AG09309 (cell line): ENCODE measurements at places on chromosomes 6 and 20.

DNA sequence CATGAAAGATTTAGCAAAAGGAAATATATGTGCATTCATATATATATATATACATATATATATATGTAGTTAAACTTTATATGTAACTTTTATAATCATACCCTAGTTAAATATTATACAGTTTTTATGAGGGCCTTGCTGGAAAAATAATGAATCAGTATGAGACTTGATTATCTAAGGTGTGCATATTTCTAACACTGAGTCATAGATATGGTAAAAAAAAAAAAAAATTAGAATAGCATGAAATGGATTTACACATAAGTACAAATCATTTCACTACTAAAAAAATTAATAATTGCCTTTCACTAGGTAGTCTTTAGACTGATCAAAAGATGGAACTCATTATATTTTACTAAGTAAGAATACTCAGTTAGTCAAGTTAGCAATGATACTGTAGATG lies 51.3 kb upstream of the DST start:
- no peak for DNase-seq

- no peak for DNase-seq
Measured at GRCh38 chr20:42611889-42612837, 577.5 kb downstream of the PTPRT start.

- no peak for DNase-seq
Measured at GRCh38 chr6:109743739-109744138, 52.6 kb downstream of the FIG4 start.

- no peak for DNase-seq
Measured at GRCh38 chr6:105111871-105112270, 67.9 kb downstream of the POPDC3 start.

GRCh38 chr20:1263853-1264252 lies 2.2 kb upstream of the SNPH start:
- no peak for DNase-seq

GRCh38 chr6:44373787-44374186 lies 13.7 kb upstream of the CDC5L start:
- DNase-seq, result no peak

GRCh38 chr6:25473447-25473846 lies 178.6 kb upstream of the SCGN start:
- DNase-seq, result no peak

DNA sequence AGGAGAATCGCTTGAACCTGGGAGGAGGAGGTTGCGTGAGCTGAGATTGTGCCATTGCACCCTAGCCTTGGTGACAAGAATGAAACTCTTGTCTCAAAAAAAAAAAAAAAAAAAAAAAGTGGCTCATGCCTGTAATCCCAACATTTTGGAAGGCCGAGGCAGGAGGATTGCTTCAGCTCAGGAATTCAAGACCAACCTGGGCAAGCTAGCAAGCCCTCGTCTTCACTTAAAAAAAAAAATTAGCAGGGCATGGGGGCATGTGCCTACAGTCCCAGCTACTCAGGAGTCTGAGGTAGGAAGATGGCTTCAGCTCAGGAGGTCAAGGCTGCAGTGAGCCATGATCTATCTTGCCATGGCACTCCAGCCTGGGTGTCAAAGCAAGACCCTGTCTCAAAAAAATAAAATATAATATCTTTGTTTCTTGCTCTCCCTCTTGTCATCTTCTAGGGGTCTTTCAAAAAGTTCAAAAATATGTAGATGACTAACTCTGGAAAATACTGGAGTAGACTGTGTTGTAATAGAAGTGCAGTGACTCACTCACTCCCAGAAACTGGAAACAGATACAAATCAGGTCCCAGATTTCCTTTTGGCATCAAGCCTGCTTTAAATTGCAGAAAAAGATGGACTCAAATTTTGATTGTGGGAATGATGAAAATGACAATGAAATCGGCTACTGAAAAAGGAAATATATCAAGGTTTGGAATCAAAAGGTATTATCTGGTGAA lies 2.8 kb upstream of the GINM1 start:
- peak; percentile 52 for DNase-seq

DNA sequence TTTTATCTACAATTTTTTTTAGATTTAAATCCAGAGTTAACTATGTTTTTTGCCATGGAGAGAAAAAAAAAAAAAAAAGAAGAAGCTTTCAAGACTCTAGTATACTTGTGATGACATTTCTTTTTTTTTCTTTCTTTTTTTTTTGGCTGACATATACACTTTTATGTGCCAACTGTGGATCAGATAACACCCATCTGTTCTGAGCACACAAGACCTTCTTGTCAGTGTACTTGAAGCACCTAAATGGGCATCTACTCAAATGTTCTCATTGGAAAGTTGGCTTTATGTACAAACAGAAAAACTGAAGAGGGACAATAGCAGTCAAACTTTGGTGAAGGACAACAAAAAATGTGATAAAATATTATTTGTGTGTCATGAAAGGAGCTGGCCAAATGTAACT lies 904.5 kb downstream of the GRIK2 start:
- no peak for DNase-seq

DNA sequence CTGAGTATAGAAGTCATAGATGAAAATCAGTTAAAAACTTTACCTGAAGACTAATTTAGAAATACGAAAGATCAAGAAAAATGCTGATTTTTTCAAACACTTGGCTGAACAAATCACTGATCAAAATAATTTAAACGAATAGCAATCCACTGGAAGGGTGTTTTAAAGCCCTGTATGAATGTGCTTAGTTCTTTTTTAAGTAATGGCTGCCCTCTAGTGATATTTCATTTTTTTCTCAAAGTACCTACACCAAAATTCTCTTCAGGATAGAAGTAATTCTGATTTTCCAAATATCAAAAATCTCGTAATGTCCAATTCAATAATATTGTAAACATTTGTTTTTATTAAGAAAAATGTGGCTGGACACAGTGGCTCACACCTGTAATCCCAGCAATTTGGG lies 32.5 kb downstream of the AKAP7 start:
- no peak for DNase-seq

DNA sequence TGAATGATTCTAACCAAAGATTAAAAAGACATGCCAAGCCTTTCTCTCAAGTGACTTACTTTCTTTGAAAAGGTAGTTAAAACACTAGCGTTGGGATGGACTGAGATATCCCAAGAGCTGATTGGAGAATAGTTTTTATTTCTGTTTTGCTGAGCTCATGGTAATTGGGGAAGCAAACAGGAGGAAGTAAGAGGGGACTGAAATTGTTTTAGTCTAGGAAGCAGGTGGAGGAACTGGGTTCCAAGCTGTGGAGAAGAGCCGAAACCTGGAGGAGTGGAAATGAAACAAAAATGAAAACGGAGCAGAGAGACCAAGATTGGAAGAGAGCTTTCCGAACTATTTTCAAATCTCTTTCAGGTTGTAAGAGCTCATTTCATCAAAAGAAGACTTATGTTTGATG lies 59.9 kb upstream of the TENT5A start:
- DNase-seq, result no peak

GRCh38 chr6:162887981-162888689 lies 160.4 kb downstream of the PACRG start:
- no peak for DNase-seq

GRCh38 chr6:148935705-148936435 lies 189.0 kb downstream of the UST start:
- peak; percentile 8 for DNase-seq

- no peak for DNase-seq
Measured at GRCh38 chr6:11168091-11168635, 56.6 kb upstream of the ERVFRD-1 start.

GRCh38 chr6:43200541-43200940 lies 18.5 kb downstream of the CUL9 start:
- DNase-seq, result no peak

- no peak for DNase-seq
Measured at GRCh38 chr6:166638573-166638964, 11.5 kb upstream of the RPS6KA2 start.

- DNase-seq, result no peak
Measured at GRCh38 chr6:150764334-150765066, 101.0 kb upstream of the MTHFD1L start.

- no peak for DNase-seq
Measured at GRCh38 chr6:23088761-23089160, 519.4 kb downstream of the HDGFL1 start.

- DNase-seq, result no peak
Measured at GRCh38 chr20:10590950-10591671, 82.7 kb downstream of the JAG1 start.

DNA sequence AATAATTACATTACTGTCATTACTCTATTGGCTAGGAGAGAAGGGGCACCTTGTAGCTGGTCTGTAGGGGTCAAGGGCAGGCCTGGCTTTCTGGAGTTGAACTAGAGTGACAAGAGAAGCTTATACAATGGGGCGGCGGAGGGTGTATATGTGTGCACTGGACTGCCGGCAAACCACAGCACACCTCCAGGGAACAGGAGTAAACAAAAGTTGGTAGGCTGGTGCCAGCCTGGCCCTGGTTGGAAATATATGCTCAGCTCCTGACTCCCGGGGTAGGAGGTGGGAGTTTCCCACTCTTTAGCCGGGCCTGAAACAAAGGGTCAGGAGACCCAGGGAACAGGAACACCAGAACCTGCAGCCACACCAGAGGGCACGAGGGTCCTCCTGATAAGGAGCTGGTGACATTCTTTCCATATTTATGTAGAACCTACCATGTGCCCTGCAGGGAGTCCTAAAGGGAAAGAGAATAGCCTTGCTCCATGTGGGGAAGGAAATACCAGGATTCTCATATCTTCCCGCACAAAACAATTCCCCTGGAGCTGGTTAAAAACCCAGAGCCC lies 5.1 kb downstream of the C6orf132 start:
- DNase-seq, result no peak

GRCh38 chr6:62714112-62714511 lies 428.1 kb upstream of the KHDRBS2 start:
- DNase-seq, result no peak

- peak; percentile 16 for DNase-seq
Measured at GRCh38 chr6:75296811-75297779, 12.5 kb upstream of the TMEM30A start.

DNA sequence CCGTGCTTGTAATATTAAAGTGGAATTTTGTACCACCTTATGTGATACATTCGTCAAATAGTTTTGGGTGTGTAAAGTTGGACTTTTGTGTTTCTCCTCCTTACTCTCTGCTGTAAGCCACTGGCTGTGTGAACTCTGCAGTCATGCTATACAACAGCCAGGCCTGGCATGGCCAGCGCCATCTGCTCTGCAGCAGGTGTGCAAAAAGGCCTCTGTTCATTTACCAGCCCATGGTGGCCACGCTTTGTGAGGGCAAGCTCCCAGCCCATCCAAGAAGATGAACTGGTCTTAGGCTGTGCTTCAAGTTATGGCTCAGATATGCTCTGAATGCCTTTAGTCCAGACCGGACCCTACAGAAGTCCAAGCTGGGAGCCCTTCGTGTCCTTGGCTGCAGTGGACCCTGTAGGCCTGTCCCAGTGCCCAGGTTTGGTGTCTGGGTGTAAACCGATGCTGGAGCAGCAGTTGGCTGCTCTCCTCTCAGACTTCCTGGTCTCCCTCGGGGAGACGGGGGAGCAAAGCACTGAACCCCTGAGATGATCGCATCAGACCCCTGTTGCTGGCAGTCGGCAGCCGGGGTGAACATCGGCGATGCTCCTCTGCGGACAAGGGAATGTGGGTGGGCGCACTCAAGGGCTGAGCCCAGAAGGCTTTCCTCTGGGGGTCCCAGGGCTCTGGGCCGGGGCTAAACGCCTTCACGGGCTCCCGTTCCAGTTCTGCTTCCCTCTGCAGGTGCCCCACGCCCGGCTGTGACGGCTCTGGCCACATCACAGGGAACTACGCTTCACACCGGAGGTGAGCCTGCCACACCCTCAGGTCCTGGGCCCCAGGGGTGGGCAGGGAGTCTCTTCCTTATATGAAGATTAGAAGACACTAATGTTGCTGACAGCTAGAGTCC lies 28.6 kb upstream of the PCMTD2 start:
- DNase-seq, result no peak

DNA sequence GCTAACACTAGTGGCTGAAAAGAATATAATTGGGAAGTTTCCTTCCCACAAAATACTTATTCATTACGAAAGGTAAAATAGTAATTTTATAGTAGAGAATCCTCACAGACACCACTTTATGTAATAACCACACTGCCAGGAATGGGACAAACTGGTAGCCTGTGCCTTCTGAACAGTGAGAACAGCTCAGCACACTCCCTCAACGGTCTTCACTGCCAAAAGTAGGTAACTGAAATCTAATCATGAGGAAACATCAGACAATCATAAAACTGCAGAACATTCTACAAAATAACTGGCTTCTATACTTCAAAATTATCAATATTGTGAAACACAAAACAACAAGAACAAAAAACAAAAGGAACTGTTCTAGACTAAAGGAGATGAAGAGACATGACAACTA lies 44.1 kb downstream of the NUP153 start:
- DNase-seq, result no peak

DNA sequence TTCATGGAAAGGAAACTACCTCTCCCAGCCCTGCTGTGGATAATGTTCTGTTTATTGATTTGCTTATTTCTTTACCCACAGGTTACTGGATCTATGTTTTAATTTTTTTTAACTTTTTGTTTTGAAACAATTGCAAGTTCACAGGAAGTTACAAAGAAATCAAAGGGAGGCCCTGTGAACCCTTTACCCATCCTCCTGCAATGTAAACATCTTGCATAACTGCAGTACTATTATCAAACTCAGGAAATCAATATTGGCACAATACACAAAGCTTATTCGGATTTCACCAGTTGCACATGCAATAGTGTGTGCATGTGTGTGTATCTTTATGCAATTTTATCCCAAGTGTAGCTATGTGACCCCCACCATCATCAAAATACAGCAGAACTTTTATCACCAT lies 398.0 kb downstream of the BTBD3 start:
- DNase-seq, result no peak

- no peak for DNase-seq
Measured at GRCh38 chr6:49666480-49666879, 29.8 kb upstream of the RHAG start.

- peak; percentile 38 for DNase-seq
Measured at GRCh38 chr6:133645966-133646740, 242.8 kb upstream of the TCF21 start.

DNA sequence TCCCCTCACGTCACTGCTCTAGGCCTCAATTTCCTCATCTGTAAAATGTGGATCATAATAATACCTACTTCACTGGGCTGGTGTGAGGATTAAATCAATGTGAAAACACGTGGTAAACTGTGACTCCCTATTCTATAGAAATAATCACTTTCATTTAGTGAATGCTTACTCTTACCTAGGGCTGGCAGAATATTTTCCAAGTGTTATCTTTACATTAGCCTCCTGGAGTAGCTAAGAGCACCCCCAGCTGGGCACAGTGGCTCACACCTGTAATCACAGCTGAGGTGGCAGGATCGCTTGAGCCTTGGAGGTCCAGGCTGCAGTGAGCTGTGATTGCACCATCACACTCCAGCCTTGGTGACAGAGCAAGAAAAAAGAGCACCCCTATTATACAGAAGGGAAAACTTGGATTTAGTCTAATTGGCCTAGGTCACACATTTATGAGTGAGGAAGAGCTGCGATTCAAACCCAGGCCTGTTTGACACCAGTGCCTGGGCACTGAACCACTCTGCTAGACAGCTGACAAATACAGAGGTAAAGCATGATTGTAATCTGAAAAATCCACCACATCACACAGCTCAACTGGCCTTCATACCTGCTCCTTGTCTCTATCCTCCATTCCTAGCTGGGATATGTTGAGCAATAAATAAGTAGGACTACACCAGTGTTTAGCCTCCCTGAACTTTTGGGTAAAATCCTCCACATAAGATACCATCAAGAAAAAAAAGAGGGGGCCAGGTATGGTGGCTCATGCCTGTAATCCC lies 1.4 kb upstream of the SNTA1 start:
- no peak for DNase-seq

- DNase-seq, result peak; percentile 33
Measured at GRCh38 chr6:35970181-35970580, 49.3 kb upstream of the SRPK1 start.
